NCI-H2227 treated with DMSO at 0.1 percent for 48 hours (cell line): ENCODE measurements at places on chromosomes 4 and X.

DNA sequence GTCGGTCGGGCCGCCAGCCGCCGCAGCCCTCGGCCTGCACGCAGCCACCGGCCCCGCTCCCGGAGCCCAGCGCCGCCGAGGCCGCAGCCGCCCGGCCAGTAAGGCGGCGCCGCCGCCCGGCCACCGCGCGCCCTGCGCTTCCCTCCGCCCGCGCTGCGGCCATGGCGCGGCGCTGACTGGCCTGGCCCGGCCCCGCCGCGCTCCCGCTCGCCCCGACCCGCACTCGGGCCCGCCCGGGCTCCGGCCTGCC is 213 bp downstream of the NFKB1 start:
- DNase-seq, result no peak

DNA sequence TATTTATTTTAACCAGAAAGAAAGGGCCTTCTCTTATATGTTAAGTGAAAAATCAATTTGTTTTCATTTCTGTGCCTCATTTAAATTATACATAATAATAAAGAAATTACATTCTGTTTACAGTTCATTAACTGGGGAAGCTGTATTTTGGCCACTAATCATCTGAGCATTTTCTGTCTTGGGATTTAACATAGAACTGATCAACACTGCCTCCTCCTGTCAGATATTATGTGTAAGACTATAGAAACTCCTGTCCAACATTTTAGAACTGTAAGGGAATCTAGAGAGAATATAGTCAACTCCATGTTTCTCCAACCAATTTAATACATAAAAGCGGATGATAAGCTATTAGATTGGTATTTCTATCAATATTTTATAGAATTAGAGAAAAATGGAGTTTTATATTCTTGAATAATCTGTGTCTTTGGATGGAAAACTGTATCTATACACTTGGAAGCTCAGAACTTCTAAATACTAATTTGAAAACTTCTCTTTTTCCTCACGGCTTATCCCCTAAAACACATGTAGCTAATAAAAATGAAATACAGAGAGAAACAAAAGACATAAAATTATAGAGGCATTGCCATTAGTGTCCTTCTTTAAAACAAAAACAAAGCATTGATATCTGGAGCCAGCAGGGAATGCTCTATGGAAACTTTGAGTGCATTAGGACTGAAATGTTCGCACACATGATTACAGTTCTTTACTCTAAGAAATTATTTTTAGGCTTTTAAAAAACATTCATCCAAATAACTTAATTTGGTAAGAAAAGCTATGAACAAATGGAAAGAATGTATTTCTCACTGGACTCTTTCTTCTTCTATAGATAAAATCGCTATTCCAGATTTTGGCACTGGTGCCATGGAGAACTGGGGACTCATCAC is 33.1 kb downstream of the ENPEP start:
- DNase-seq, result no peak

DNA sequence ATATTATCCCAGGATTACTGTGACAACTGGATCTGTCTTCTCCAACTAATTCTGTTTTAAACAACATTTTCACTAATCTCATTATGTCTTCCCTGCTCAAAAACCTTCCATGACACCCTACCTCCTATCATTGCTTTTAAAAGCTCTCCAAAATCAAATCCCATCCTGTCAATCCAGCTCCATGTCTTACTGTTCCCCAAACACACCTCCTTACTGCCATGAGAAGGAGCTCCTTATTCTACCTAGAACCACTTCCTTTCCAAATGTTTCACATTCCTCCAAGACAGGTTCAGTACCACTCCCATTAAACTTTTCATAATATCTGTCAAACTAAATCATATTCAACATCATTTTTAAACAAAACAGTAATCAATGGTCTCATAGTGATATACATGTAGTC is 66.9 kb upstream of the WDR17 start:
- peak; percentile 5 for DNase-seq

- DNase-seq, result no peak
These were observed 1.2 kb downstream of the SOD3 start for GRCh38 chr4:24796620-24797019.

GRCh38 chr4:100989401-100989800 is 357.9 kb downstream of the PPP3CA start:
- no peak for DNase-seq

GRCh38 chr4:845233-845835 is 19.4 kb upstream of the CPLX1 start:
- no peak for DNase-seq

DNA sequence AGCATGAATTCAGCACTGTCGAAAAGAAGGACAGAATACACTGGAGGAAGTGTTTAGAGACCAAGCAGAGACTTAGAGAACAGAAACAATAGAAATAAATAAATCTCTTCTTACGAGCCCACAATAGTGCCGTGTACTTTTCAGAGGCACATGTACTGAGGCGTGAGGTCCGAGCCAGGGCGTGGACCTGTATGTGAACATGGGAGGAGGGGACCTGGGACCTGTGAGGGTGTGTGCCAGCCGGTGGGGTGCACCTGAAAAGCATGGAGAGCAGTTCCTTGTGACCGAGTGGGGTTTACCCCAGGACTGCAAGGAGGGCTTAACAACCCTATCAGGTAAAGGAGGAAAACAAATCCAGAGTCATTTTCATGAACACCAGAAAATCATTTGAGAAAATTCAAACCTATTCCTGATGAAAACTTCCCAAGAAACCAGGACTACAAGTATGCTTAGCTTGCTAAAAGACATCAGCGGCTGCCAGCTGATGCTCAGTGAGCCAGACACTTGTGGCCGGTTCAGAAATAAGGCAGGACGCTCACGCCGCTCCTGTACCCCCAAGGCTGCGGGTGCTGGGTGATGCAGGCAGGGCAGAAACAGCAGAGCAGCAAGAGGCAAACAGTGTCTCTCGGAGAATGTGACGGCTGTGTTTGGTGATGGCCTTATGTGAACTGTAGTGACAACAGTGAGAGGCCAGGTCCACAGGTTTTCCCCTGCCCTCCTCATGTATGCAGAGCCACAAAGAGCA is 37.1 kb downstream of the NELFA start:
- no peak for DNase-seq

GRCh38 chrX:118528071-118528737 is 32.6 kb downstream of the DOCK11 start:
- DNase-seq, result no peak

- DNase-seq, result no peak
These were observed 277.6 kb downstream of the SPANXN1 start for GRCh38 chrX:145524931-145525330.

DNA sequence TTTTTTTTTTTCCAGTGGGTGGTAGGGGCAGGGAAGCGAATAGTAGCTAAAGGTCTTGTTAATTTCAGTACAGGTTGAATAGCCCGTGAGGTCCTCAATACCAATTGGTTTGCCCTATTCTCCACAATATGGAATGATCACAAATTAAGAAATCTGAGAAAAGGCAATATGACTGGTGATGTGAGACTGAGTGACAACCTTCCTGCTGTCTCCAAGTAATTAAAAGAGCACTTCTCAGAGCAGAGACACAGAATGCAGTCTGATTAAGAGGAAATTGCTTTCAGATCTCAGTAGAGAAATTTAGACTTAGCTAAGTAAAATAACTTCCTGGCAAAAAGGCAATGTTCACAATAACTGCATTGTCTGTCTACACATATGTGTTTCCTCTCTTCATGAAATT is 23.0 kb downstream of the GPR174 start:
- DNase-seq, result no peak

DNA sequence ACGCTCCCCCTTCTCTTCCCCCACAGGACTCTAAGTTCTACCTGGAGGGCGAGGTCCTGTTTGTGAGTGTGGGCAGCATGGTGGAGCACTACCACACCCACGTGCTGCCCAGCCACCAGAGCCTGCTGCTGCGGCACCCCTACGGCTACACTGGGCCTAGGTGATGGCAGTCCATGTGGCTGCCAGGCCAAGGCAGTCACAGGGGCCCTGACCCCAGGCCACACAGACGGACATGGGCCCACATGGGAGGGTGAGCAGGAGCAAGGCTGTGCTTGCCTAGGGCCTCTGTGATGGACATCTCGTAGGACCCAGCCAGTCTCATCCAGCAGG is 10.0 kb upstream of the ADD1 start:
- DNase-seq, result no peak

- DNase-seq, result peak; percentile 3
These were observed 84.8 kb upstream of the PAQR3 start for GRCh38 chr4:79023799-79024770.

DNA sequence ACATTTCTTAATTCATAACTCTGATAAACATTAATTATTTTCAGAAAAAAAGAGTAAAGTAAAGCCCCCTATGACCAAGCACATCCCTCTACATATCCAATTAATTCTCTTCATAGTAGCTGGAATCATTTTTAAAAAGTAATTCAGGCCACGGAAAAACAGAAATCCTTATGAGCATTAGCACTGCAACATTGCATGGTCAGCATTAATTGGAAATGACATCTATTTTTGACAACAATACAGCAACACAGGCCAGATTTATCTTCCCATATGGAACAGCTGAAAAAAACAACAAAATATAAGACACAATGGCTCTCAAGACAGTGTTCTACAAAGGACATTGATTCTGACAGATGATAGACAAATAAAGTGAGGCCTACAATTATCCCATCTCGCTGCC is 236.6 kb downstream of the TMA16 start:
- DNase-seq, result no peak

GRCh38 chr4:180538384-180539057 is 1704.7 kb upstream of the TENM3 start:
- DNase-seq, result no peak

DNA sequence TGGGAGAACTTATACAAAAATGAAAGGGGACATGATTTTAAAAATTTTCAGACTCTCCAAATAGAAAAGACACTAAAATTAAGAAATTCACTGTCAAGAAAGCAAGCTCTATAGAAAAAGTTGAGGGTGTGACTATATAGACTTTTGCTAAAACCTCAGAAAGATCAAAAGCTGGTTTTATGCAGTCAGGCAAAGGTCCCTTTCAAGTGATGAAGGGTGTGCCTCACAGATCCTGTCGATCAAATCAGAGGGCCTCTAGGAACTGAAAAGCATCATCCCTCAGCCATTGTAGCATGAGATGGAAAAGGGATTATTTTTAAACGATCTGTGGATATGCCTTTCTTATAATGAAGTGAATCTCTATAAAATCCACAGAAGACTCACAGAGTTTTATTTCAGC is 116.5 kb downstream of the FAM13A start:
- no peak for DNase-seq
